ENCODE measurements at places on chromosomes 12 and 14. TPM values are rescaled to one million over a fixed set of nuclear protein-coding genes. Genes with fewer than 3 reads are reported as not detected.

Gene CCDC175
- total RNA-seq = not detected

Gene NANOG
- total RNA-seq = not detected

Gene DNAH10
- under 0.01 TPM for total RNA-seq

Gene PCED1B
- 0.19 TPM for total RNA-seq

Gene TTLL5
- 36.9 TPM for total RNA-seq

Gene COX8C
- not detected for total RNA-seq

Gene SLC35E3
- 4.6 TPM for total RNA-seq

Gene RGS6
- not detected for total RNA-seq

Gene PLA2G1B
- not detected for total RNA-seq
